ENCODE measurements at places on chromosomes 16 and 17. TPM values are rescaled to one million over a fixed set of nuclear protein-coding genes. Genes with fewer than 3 reads are reported as not detected.

G6PC1 gene
- not detected for total RNA-seq

CRISPLD2 gene
- 2.2 TPM for total RNA-seq

ZNF263 gene
- 45.5 TPM for total RNA-seq

TP53TG3 gene
- not detected for total RNA-seq

ABCC3 gene
- 0.25 TPM for total RNA-seq

All from temporal lobe (tissue), 4 donors.